Mammary microvascular endothelial cell (primary cell): ENCODE measurements at places on chromosomes 6 and 20. TPM values are rescaled to one million over a fixed set of nuclear protein-coding genes. Genes with fewer than 3 reads are reported as not detected.

The ANGPT4 gene
- total RNA-seq, result not detected in 2 replicates

The DEFB121 gene
- not detected in 2 replicates for total RNA-seq

The FOXQ1 gene
- total RNA-seq, result not detected in 2 replicates

The GPLD1 gene
- total RNA-seq, result under 0.01 and 0.05 TPM in 2 replicates

The LRRN4 gene
- 0.07 and 0.15 TPM in 2 replicates for total RNA-seq

The SLC25A27 gene
- total RNA-seq, result 0.10 and 0.53 TPM in 2 replicates

The PRDM13 gene
- not detected in 2 replicates for total RNA-seq

The SLC22A3 gene
- total RNA-seq, result not detected in 2 replicates
